Renal pelvis (tissue), 12 donors: ENCODE measurements at places on chromosomes 2 and 18. TPM values are rescaled to one million over a fixed set of nuclear protein-coding genes. Genes with fewer than 3 reads are reported as not detected.

- DNase-seq: no peak
These were observed 604 bp upstream of the SIX3 start for GRCh38 chr2:44940732-44941464.

DNA sequence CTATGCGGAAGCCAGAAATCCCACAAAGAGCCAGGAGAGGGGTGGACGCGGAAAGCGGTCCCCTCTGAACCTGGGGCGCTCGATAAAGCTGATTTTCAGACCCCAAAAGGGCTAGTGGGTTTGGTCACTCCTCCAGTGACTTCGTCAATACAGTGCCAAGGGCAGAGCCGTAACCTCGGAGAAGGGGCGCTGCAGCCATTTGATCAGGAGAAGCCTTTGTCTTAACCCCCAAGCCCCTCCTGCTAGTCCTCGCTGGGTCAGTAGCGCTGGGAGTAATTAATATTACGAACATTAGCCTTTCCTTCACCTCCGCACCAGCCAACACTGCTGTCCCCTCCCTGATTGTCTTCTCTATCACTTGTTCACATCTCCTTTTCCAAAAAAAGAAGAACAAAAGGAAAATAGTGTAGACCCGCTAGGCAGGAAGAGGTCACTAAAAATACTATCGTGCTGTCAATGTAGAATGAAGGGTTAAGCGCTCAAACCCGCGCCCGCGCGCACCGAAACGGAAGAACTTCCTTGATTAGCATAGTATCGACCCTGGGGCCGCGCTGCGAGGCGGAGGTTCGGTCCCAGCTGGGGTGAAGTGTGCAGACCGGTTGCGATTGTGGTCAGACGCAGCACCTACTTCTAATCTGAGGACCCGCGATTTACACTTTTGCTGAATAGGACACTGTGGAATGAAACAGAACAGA is 63.2 kb upstream of the MAPRE2 start:
- peak; percentile 24 for DNase-seq

GRCh38 chr2:222623756-222624309 is 32.1 kb downstream of the FARSB start:
- DNase-seq: no peak

DNA sequence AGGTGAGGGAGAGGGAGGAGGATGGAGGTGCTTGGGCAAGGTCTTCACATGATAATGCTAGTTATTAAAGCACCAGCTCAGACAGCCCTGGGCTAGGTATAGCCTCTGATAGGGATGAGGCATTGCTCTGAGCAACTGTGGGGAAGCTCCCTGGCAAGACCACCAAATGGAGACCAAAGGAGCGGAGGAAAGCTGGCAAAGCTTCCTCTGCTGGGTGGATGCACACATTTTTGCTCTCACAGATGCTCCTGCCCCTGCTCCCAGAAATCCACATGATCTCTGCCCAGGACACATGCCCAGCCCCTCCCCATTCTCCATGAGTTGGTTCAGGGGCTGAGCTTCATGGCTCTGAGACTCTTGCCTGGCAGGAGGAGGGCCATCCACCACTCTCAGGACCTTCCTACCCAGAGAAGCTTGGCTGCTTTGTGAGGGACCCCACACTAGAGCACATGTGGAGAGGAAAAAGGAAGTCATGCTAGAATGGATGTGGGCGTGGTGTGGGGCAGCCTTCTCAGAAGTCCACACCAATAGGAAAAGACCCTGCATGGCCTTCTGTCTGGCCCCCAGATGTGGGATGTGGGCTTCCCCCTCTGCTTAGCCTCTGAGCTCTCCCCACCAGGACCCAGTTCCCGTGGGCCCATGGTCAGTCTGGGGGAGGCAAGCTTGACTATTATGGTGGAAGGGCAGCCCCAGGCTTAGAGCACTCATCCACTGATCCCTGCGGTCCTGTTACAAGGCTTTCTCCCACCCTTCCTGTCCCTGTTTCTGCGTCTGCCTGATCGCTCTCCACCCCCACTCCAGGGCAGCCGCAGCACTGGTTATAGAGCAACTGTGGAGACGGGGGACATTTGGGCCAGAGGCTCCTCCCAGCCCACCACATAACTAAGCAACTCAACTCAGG is 10.5 kb upstream of the CYP26B1 start:
- no peak for DNase-seq

- no peak for DNase-seq
These were observed 2.4 kb downstream of the EPAS1 start for GRCh38 chr2:46299365-46300263.

DNA sequence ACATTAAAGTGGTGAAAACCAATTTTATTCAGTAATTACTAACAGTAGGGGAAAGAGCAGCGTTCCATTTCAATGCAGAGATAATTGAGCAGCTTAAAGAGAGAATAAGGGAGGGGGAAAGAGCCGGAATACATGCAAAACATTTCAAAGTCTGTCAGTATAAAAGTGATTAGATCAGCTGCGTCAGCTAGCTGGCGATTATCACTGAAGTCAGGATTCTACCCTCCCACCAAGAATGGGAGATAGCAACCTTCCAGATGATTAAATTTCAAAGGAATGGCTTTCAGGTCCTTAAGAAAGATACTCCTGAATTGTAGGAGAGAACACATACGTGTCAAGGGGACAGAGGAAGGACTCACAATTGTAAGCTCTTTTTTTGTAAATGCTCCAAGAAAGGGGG is 2.7 kb upstream of the ZC3H6 start:
- DNase-seq: no peak

DNA sequence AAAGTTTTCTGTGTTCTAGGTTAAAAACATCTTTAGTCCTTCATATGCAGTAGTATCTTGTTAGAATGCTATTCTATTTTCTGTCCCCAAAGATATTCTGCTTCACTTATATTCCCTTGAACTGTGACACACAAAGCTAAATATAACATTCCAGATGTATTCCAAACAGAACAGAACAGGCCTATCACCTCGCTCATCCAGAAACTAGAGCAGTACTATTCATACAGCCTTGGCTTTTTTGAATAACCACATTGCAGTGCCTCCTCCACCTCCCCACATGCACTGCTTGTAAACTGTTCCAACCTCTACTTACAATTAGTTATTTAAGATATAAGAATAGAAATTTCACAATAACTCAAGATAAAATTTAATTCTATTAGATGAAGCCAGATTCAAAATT is 196.8 kb downstream of the EXOC6B start:
- DNase-seq: no peak

DNA sequence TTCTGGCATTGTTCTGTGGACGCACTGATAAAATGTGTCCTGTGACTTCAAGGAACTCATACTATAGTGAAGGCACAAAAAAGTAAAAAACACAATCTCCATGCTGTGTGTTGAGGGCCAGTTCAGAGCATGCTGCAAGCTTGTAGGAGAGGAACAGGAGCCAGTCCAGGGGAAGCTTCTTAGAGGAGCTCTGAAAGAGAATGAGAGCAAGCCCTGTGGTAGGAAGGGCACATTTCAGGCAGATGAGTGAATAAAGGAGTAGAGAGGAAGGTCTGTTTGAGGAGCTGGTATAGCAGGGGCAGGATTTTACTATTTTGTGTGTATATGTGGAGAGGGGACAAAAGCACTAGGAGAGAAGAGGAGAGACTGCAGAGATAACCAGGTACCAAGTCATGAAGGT is 478.3 kb downstream of the ZEB2 start:
- no peak for DNase-seq

- DNase-seq: no peak
These were observed 332.1 kb upstream of the TCF4 start for GRCh38 chr18:55920063-55920462.

GRCh38 chr2:75667884-75668283 is 21.3 kb downstream of the MRPL19 start:
- DNase-seq: peak; percentile 38

DNA sequence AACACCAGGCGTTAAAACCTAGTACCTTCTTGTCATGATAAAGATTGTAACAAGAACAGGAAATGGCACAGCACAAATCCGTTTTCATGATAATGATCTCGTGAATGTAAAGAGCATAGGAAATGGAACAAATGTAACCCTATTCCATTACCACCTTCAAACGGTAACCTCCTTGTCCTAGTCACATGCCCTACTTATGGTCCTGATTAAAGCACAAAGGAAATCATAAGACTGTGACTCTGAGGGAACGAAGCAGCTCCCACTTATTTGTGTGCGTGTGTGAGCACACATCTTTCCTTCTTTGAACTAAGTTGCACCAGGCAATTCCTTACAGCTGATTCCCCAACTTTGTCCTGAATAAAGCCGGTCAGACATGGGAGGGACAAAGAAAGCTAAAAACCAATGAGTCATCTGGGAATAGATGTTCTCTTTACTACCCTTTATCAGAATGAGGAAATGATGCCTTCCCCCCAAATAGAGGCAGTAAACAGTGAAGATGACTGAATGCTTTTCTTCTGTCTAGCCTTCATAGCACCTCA is 192.6 kb downstream of the IKZF2 start:
- no peak for DNase-seq

GRCh38 chr2:45755585-45756335 is 104.3 kb downstream of the PRKCE start:
- no peak for DNase-seq

- no peak for DNase-seq
These were observed 42.1 kb downstream of the ST6GAL2 start for GRCh38 chr2:106843910-106844250.

- no peak for DNase-seq
These were observed 32.7 kb upstream of the ABCA12 start for GRCh38 chr2:215171151-215171550.

- DNase-seq: no peak
These were observed 5.8 kb upstream of the COLEC12 start for GRCh38 chr18:506264-506663.

GRCh38 chr2:149164296-149164695 is 125.8 kb downstream of the LYPD6B start:
- DNase-seq: no peak

DNA sequence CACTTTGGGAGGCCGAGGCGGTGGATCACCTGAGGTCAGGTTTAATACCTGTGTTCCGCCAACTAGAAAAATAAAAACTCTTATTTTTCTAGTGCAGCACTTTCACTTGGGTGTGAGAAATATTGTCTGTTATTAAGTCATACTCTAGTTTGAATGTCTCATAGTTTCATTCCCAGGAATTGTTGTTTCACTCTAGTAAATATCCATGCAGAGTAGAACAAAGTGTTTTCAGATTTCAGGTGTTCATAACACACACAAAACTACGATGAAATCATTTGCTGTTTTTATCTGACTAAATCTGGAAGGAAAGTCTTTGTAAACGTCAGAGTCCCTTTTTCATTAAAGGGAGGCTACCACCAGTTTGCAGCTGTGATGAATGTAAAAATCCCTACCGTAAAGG is 4.0 kb downstream of the FAM117B start:
- no peak for DNase-seq

GRCh38 chr2:187008111-187008510 is 159.1 kb upstream of the ZSWIM2 start:
- DNase-seq: no peak

- DNase-seq: no peak
These were observed 10.5 kb downstream of the GLI2 start for GRCh38 chr2:120746144-120746543.

The GPR75 gene
- 4.8 TPM for polyA plus RNA-seq

The DGKD gene
- 37.6 TPM for polyA plus RNA-seq

The ITM2C gene
- 951 TPM for polyA plus RNA-seq

The ACMSD gene
- 37.0 TPM for polyA plus RNA-seq

The SCN2A gene
- 1.3 TPM for polyA plus RNA-seq

The MYOM1 gene
- polyA plus RNA-seq: 8.9 TPM

The MYO5B gene
- 34.5 TPM for polyA plus RNA-seq
